HEK293T (cell line): ENCODE measurements at places on chromosomes 11 and 22.

- DNase-seq, result no peak
Observed at GRCh38 chr11:46588131-46588530, 5.7 kb downstream of the AMBRA1 start.

DNA sequence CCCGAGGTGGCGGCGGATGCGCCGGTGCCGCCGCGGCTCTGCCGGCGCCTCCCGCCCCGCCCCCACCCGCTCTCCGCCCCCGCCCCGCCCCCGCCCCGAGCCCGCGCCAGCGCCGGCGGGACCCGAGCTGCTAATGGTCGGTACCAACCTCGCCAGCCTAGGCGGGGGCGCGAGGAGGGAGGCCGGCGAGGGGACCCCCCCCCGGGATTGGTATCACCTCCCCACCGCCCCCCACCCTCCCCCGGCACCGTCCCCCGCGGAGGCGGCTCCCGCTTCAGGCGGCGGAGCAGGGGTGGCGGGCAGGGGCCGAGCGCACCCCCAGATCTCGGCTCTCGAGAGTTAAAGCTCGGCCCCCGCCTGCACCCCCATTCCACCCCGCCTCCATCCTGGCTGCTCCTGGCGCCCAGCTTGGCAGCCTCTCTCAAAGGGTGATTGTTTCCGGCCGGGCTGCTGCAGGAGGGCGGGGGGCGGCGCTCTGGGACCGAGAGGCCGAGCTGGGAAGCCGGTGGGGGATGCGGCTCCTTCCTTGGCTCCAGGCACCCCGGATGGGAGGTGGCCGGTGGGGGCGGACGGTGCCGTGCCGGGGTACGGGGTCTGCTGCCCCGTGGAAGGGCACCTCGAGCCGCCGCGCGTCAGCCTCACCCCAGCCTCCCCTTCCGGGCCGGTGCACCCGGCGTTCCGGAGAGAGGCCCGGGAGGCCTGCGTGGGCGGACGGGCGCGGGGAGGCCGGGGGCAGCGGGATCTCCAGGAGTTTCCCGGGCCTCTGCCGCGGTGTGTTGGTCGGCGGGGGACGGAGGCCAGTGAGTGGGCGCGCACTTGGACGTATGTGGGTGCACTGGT, at the start of gene B3GAT1:
Gene B3GAT1, minus strand, starts transcription at position 40 of the 840 bp plus-strand sequence. CDS start 24,583 bp downstream, outside the sequence.
- DNase-seq, result peak; percentile 54

- no peak for DNase-seq
Observed at GRCh38 chr11:119469506-119469905, 46.5 kb upstream of the THY1 start.

GRCh38 chr11:59224351-59224928, 11.7 kb upstream of the MPEG1 start:
- no peak for DNase-seq

- DNase-seq, result no peak
Observed at GRCh38 chr11:31828217-31828616, 17.1 kb upstream of the PAX6 start.

- DNase-seq, result no peak
Observed at GRCh38 chr22:19139974-19140373, 4.5 kb downstream of the ESS2 start.

DNA sequence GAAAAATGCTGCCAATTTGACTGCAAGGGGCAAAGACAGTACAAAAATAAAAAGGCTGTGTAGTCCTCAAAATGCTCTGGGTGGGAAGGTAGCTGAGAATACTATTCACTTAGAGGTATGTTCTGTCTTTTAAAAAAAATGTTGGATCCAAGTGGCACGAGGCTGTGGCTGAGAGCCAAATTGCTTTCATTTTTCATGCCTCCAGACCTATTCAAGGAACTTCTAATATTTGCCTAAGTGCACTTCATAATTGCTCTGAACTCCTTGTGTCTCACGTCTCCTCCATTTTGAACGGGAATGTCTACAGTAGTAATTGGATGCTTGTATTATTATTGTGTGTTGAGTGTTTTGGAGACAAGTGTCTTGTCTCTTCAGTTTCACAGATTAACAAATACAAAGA, 19.1 kb upstream of the SLC22A25 start:
- DNase-seq, result no peak

DNA sequence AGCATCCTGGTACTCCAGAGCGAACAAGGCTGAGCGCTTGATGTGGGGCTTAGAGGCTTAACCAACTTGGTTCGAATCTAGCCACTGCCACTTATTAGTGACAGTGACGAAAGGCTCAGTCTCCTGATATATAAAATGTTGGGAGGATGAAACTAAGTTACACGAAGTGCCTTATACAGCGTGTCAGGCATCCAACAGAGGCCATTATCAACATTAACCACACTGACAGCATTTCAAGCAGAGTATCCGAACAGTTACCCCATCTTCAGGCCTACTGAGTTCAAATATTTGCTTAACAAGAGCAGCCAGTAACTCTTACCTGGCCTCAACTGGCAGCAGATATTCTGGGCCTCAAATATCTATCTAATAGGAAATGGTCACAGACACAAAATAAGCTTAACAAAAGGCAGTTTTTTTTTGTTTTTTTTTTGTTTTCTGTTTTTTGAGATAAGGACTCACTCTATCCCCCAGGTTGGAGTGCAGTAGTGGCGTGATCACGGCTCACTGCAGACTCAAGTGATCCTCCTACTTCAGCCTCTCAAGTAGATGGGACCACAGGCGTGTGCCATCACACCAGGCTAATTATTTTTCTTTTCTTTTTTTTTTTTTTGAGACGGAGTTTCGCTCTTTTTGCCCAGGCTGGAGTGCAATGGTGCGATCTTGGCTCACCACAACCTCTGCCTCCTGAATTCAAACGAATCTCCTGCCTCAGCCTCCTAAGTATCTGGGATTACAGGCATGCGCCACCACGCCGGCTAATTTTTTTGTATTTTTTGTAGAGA, 2.9 kb downstream of the SERPIND1 start:
- DNase-seq, result no peak

DNA sequence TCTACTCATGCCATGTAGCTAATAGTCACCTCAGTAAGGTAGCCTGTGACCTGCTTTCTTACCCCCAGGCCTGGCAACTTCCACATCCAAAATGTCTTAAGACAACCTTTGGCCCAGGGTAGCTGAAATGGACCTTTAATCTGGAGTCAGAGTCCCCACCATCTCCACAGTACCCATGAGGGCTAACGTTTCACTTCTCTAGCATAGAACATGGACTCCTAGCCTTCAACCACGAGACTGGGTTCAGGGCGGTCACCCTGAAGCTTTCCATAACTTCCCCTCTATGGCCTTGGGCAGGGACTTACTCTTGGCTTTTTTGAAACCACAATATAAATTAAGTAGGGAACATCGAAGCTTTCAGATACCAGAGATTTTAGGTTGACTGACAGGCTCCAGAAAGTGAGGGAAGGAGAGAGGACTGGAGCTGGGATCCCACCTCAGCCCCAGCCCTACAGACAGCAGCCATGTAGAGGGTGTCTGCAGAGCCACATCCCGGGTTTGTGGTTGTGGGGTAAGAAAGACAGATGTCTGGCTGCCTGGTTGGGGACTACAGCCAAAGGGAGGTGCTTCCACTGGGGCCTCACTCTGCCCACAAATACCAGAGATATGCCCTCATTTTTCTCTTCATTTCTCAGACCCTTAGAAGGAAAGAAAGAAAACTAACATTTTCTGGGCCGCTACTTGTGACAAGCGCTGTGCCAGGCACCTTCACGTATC, 2.6 kb downstream of the TBC1D10A start:
- no peak for DNase-seq

DNA sequence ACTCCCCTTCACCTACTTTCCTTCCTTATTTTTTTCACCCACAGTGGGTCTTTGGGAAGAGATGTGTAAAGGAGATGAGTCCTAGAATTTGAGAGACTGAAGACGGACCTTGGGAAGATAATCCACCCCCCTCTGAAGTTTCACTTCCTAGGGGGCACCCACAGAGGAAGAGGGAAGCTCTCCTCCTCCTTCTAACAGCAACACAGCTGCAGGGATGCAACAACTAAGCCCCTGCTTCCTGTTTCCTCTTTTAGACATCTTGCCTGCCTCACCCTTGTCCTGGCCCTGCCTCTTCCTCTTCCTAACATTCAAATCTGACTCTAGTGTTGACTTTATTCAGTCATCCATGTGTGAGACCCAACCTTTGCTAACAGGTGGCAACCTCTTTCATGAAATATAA, 424.6 kb downstream of the BUD13 start:
- no peak for DNase-seq

DNA sequence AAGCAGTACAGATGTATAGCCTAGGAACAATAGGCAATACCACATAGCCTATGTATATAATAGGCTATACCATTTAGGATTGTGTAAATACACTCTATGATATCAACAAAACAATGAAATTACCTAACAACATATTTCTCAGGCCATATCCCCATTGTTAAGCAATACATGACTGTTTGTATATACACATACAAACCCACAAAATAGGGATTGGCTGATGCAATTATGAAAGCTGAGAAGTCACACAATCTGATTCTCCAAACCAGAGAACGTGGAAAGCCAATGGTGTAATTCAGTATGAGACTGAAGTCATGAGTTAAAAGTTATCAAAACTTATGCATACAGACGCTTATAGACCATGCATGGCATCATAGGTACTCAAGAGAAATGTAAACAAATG, 700.1 kb upstream of the RAG2 start:
- DNase-seq, result no peak

GRCh38 chr11:70682056-70682455, 283.7 kb downstream of the CTTN start:
- DNase-seq, result no peak

DNA sequence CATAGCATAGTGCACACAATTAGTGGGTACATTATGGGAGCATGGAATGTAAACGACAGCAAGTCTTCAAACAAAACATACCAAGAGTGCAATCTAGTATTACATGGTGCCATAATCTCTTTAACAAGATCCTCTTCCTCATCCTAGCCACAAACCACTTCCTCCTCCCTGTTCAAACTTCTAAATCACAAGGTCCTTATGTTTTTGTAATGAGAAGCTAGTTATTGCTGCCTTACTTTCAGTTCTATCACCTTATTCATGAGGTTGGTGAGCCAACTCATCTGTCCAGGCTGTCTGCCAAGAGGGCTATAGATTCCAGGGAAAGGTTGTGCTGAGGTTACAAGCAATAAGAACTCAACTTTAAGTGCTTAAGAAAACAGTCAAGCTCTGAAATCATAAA, 195.4 kb upstream of the ARHGAP20 start:
- DNase-seq, result no peak

GRCh38 chr11:121892131-121892681, 223.8 kb downstream of the BLID start:
- DNase-seq, result no peak

GRCh38 chr11:28911829-28912228, 803.6 kb downstream of the METTL15 start:
- DNase-seq, result no peak

DNA sequence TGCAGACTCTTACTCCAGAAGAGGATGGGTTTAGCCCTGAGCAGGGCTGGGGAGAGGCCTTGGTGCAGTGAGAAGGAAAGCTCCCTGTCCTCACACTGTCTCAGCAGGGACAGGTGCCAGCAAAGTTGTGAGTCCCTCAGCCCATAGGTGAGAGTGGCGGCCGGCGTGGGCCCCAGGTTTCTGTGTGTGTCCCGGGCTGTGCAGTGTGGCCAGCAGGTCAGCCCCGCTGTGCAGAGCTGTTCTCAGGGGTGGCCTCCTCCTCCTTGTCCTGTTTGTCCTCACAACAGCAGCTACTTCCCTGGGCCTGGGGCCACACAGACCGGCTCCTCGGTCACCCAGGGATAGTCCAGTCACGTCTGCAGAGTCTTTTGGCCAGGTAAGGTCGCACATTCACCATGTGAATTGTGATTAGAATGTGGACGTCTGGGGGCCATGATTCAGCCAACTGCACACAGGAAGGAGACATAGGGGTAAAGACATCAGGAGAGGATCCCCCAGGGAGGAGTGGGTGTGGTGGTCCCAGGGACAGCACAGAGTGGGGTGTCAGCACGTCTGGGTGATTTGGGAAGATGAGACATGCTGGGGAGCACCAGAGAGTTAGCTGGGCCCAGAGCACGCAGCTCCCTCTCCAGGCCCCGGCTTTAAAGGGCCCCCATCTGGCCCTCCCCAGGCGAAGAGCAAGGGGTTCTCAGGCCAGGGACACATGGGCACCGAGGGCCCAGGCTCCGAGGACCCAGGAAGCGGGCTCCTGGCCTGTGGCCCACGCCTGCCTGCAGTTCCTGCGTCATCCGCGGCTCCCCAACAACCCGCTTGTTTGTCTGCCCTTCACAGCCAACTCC, 81.6 kb downstream of the MYEOV start:
- no peak for DNase-seq

GRCh38 chr11:125588505-125588904, 4.1 kb upstream of the STT3A start:
- no peak for DNase-seq

- no peak for DNase-seq
Observed at GRCh38 chr22:49996119-49996517, 16.4 kb downstream of the IL17REL start.

DNA sequence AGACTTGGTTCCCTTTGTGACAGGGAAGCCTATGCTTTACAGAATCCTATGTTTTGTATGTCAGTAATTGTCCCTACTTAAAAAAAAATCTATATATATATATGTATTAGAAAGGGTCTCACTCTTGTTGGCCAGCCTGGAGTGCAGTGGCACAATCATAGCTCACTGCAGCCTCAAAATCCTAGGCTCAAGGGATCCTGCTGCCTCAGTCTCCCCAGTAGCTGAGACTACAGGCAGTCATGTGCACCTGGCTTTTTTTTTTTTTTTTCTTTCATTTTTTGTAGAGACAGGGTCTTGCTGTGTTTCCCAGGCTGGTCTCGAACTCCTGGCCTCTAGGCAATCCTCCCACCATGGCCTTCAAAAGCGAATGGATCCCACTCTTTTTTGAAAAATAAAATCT, 2.1 kb upstream of the NEAT1 start:
- DNase-seq, result no peak

DNA sequence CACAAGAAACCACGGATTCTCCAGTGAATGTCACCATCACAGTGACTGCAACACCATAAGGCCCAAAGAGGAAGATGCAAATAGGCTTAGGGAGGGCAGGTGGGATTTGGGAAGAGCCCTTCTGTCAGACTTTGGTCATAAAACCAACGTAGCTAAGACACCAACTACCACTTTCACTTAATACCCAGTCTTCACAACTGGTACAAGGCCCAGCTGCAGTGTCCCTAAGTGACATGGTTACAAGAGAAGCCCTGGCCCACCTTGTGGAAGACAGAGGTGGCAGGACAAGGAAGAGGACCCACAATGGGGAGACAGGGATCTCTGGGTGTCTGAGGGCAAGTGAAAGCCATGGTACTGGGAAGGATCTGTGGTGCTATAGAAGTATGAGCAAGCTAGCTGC, 10.0 kb downstream of the VSIG10L2 start:
- no peak for DNase-seq

GRCh38 chr11:3905080-3905953, 49.9 kb downstream of the STIM1 start:
- no peak for DNase-seq
